ENCODE measurements at places on chromosomes 6 and 20. TPM values are rescaled to one million over a fixed set of nuclear protein-coding genes. Genes with fewer than 3 reads are reported as not detected.

Gene C6orf15
- total RNA-seq = not detected

Gene PSORS1C2
- not detected for total RNA-seq

Gene AVP
- not detected for total RNA-seq

Gene KCNQ2
- 0.37 TPM for total RNA-seq

Gene MOXD1
- not detected for total RNA-seq

Gene FAM217B
- 36.0 TPM for total RNA-seq

Gene BPIFB1
- not detected for total RNA-seq

Gene HLA-DOA
- total RNA-seq = 7.5 TPM
